ENCODE measurements at places on chromosomes 7 and 10.

DNA sequence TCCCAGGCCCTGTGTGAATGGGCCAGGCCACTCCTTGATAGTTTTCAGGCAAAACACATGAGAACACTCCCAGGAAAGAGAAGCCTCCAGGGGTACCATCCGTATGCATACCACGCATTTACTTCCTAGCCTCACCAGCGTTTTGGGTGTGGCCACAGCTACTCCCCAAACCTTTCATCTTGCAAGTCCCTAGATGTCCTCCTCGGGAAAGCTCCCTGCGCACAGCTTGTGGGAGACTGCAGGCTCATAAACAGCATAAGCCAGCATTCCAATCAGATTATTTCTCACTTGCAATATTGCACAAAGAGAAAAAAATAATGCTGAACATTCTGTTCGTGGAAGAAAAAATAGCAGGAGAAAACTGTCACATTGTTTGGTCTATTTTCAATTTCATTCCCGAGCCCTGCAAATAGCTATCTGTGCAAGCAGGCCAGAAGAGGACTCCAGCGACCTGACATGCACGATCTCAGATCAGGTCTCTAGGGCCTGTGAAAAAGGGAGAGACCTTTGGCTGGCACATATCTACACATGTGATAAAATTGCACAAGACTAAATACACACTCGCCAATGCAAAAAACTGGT lies 175.6 kb downstream of the PLXNA4 start:
- no peak for DNase-seq

GRCh38 chr7:151428378-151429236 lies 11.3 kb downstream of the CRYGN start:
- DNase-seq: no peak

DNA sequence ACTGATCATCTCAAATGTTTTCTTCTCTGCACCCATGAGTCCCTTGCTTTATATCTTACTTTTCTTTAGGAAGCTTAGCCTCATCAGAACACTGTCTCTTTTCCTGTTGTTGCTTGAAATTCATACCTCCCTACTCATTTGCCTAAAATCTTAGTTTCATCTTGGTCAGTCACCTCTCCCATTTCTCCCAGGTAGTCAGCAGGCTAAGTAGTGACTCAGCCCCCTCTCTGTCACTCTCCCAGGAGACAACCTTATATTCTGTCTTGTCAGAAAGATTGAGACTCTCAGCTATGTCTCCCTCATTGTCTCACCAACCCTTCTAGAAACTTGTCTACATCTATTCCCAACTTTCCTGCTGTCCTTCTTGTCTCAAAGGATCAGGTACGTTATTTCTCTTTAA lies 280.9 kb downstream of the BBS9 start:
- no peak for DNase-seq

DNA sequence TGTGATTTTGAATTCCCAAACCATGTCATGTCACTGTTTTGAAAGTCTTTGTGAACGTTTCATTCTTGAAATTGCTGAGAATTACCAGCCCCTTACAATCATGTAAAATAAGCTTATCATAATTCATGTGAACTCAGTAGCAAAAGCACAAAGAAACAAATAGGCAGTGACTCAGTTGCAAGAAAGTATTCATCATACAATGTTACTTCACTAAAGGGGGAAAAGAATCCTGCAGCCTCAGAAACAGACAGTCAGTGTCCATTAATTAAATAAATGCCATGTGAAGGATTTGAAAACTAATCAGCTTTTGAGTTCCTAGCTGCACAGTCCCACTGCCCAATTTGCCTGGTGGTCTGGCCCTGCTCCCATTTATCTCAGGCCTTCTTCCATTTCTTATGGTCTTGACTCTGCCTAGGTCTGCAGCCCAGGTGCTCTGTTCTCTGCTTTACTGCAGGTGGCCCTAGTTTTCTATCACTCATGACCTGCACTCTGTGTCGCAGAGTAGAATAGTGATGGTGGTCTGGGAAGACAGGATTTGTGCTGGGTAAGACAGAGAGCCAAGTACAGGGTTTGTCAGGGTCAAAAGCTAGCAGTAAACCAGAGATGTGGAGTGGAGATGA lies 99.7 kb downstream of the PLCE1 start:
- no peak for DNase-seq

- no peak for DNase-seq
These were observed 200.3 kb downstream of the CACNB2 start for GRCh38 chr10:18340496-18341051.

All from common myeloid progenitor, CD34-positive (primary cell).